Pancreas (tissue), 10 donors: ENCODE measurements at places on chromosomes 4 and X. TPM values are rescaled to one million over a fixed set of nuclear protein-coding genes. Genes with fewer than 3 reads are reported as not detected.

Gene IL2
- total RNA-seq = not detected

DNA sequence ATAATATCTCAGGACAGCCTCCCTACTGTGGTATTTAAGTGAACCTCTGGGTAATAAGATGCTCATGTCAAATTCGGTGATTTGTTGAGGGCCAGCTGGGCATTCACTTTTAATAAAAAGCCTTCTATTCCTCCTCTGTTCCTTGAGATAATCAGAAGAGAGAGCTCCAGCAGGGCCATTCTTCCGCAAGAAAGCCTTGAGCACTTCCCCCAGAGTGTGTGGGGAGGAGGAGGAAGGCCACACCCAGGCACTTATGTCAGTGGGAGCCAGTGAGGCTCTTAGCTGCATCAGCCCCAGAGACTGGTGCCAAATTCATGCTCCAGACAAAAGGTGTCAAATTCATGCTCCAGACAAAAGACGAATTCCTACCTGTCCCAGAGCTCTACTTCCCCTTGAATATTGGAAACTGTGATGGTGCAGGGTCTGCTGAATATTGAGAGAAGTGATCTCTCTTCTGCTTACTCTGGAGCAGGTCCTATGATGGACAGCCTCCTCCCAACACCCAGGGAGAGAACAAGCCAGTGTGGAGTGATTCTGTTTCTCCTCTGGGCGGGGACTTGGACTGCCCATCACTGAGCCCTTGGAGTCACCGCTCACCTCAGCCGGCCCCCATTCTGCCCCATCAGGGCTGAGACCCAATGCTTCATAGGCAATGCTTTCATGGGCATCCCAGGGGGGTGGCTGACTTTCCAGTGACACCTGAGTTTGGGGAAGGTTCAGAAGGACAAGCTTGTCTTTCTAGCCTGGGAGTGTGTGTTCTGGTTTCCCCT lies 68.1 kb downstream of the FHDC1 start:
- no peaks in the 10 kb centered on the region for H3K27me3 ChIP-seq
- H3K27ac ChIP-seq = no peak overlapping the region

DNA sequence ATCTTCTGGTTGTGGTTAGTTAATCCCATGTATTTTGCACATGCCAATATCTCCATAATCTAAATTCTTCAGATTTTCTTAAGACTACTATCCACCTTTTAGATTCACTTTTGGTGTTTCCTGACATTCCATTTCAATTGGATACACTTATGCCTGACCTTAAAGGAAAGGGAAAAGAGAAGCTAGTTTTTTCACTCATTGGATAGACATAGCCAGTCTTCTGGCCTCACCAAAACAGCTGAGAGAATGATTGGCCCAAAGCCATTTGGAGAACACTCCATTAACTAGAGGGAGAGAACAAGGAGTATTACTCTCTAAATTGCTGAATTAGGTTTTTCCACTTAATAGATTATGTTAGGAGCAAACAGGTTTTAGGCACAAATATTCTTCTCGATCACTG lies 4.0 kb downstream of the PRPS1 start:
- no peaks in the 10 kb centered on the region for H3K4me1 ChIP-seq
- no peak overlapping the region for H3K4me3 ChIP-seq
- H3K27ac ChIP-seq = no peak overlapping the region
- no peaks in the 10 kb centered on the region for H3K36me3 ChIP-seq
- H3K27me3 ChIP-seq = no peaks in the 10 kb centered on the region

DNA sequence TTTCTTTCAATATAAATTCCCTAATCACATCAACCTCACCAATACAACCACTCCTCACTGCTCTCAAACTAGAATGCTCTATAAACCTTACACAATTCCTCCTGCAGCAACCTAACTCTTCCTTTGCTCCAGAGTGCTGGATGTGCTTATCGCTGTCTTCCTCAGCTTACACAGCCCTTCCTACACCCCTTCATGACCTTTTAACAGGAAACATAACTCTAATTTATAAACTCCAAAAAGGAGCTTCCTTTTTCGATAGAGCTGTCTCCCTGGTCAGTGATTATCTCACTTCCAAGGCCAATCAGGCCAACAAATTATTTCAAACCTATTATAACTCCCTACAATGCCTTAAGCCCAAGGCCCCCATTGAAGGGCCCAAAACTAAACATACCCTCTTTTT lies 78.8 kb downstream of the COQ2 start:
- H3K4me1 ChIP-seq = no peaks in the 10 kb centered on the region
- H3K27ac ChIP-seq = no peak overlapping the region
- H3K36me3 ChIP-seq = no peaks in the 10 kb centered on the region
- no peak for DNase-seq

Gene AREG
- 0.12 TPM for total RNA-seq

DNA sequence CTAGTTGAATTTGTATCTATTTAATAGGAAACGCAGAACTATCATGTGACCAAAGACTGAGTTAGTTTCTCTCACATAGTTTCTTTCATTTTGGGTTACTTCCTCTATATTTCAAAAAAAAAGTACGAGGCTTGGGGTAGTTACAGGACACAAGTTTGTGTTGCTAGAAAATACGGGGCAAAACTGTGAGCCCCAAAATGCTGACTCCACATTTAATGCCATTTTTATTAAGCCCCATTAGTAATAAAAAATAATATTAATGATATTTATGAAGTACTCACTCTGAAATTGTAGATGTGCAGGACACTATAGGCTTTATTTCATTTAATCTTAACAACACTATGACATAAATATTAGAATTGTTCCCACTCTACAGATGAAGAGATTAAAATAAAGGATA lies 268.6 kb downstream of the DTHD1 start:
- no peaks in the 10 kb centered on the region for H3K36me3 ChIP-seq
- no peak overlapping the region for H3K27ac ChIP-seq
- H3K4me3 ChIP-seq = no peak overlapping the region
- DNase-seq = no peak
- no peaks in the 10 kb centered on the region for H3K4me1 ChIP-seq
- peaks cover 4% of the 10 kb centered on the region for H3K27me3 ChIP-seq

DNA sequence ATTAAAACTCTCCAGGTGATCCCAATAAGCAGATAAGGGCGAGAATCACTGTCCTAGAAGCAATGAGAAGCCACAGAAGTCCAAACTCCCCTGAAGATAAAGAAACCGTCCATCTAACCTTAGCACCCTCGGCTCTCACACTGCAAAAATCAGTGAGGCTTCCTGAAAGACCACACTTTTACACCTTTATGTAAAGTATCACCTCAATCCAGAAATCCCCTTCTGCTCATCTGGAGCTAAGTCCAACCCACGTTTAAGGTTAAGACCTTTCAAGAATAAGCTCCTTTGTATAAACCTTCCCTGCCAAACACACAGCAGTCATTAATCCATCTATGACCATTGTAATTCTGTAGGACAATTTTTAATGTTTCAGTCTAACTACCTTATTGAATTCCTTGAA lies 41.7 kb downstream of the LIN54 start:
- no peaks in the 10 kb centered on the region for H3K36me3 ChIP-seq
- H3K4me3 ChIP-seq = no peak overlapping the region
- no peak overlapping the region for H3K27ac ChIP-seq
- no peaks in the 10 kb centered on the region for H3K27me3 ChIP-seq
- DNase-seq = no peak

DNA sequence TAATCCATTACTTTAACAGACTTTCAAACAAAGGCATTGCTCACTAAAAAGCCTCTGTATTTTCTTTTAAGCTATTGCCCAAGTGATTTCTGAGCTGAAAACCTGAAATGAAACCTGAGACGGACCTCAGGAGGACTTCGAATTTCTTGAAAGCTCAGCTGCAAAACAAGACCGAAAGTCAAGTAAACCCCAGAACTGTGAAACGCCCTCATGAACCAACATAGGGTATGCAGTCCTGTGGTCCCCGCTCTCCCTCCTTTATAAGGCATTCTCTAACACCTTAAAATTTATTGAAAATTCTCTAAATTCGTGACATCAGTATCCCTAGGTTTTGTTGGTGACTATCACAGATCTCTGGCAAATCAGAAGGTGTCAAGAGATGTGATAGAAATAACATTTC lies 91.8 kb downstream of the SHISA3 start:
- H3K27me3 ChIP-seq = no peaks in the 10 kb centered on the region
- H3K4me1 ChIP-seq = peaks cover 7% of the 10 kb centered on the region
- DNase-seq = no peak
- H3K27ac ChIP-seq = no peak overlapping the region
- no peaks in the 10 kb centered on the region for H3K36me3 ChIP-seq
- no peak overlapping the region for H3K4me3 ChIP-seq

DNA sequence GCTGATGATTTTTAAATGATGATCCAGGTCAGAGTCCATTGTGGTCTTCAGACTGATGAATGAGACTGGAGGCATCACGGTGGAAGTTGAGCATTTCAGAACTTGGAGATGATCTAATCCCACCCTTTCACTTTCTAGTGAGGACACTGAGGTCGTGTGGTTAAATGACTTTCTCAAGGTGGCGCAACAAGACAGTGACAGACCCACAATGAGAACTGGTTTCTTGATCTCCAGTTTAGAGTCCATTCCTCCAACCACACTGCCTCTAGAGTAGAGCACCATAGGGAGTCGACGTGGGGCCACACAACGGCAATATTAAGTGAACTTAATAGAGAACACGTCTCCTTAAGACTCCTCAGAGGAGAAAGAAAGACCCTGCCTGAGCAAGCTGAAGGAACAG lies 381.0 kb downstream of the UNC5C start:
- H3K36me3 ChIP-seq = no peaks in the 10 kb centered on the region
- DNase-seq = no peak
- H3K4me3 ChIP-seq = no peak overlapping the region
- no peaks in the 10 kb centered on the region for H3K4me1 ChIP-seq
- H3K27me3 ChIP-seq = no peaks in the 10 kb centered on the region
- H3K27ac ChIP-seq = no peak overlapping the region

- H3K36me3 ChIP-seq = no peaks in the 10 kb centered on the region
- H3K4me3 ChIP-seq = no peak overlapping the region
- DNase-seq = no peak
- H3K27ac ChIP-seq = no peak overlapping the region
- H3K27me3 ChIP-seq = no peaks in the 10 kb centered on the region
Measured at GRCh38 chrX:110448459-110448858, 89.8 kb downstream of the RTL9 start.

Gene TSC22D3
- 12.8 TPM for total RNA-seq

DNA sequence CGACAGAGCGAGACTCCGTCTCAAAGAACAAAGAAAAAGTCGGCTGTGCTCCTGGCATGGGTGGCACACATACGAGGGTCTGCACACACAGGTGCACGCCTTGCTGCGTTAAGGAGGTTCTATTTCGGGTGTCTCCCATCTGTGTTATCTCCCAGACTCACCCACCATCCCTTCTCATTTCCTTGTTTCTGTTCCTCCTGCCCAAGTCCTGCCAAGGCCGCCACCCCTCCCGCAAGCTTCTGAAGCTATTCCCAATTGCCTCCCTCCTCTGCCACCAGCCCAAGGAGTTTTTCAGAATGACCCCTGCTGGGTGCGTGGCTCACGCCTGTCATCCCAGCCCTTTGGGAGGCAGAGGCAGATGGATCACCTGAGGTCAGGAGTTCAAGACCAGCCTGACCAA lies 6.0 kb upstream of the IL3RA start:
- no peaks in the 10 kb centered on the region for H3K4me1 ChIP-seq
- H3K27me3 ChIP-seq = no peaks in the 10 kb centered on the region
- H3K4me3 ChIP-seq = no peak overlapping the region

GRCh38 chrX:1649621-1650020 lies 34.8 kb downstream of the ASMT start:
- no peaks in the 10 kb centered on the region for H3K36me3 ChIP-seq
- no peak for DNase-seq
- no peaks in the 10 kb centered on the region for H3K27me3 ChIP-seq
- no peak overlapping the region for H3K4me3 ChIP-seq
- H3K27ac ChIP-seq = no peak overlapping the region

GRCh38 chr4:74362347-74362746 lies 2.6 kb upstream of the EREG start:
- H3K4me1 ChIP-seq = peaks cover 4% of the 10 kb centered on the region
- DNase-seq = no peak
- H3K27me3 ChIP-seq = no peaks in the 10 kb centered on the region

Gene HS3ST1
- 0.56 TPM for total RNA-seq

- no peaks in the 10 kb centered on the region for H3K27me3 ChIP-seq
- H3K4me1 ChIP-seq = no peaks in the 10 kb centered on the region
- no peak for DNase-seq
- no peak overlapping the region for H3K4me3 ChIP-seq
- no peaks in the 10 kb centered on the region for H3K36me3 ChIP-seq
Measured at GRCh38 chr4:112916868-112917267, 132.6 kb upstream of the ANK2 start.

DNA sequence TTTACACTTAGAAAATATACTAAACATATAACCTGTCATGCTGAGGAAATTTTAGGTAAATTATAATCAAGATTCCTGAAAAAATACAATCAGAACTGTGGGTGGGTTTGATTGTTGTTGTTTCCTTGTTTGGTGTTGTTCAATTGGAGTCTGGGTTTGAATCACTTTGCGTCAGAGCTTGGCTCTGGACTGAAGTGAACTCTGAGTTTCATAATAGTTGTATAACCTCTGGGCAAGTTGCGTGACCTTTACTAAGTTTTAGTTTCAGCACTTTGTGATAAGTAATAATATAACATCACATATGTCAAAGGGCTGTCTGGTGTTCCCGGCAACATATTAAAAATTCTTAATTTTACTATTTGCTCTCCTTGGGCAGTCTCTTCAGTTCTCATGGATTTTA lies 758.1 kb downstream of the RAPGEF2 start:
- H3K36me3 ChIP-seq = no peaks in the 10 kb centered on the region
- no peak overlapping the region for H3K4me3 ChIP-seq
- DNase-seq = no peak
- H3K27ac ChIP-seq = no peak overlapping the region
- no peaks in the 10 kb centered on the region for H3K4me1 ChIP-seq
- no peaks in the 10 kb centered on the region for H3K27me3 ChIP-seq

- no peak for DNase-seq
- peaks cover 5% of the 10 kb centered on the region for H3K27me3 ChIP-seq
- no peaks in the 10 kb centered on the region for H3K4me1 ChIP-seq
- H3K4me3 ChIP-seq = no peak overlapping the region
- H3K36me3 ChIP-seq = no peaks in the 10 kb centered on the region
- no peak overlapping the region for H3K27ac ChIP-seq
Measured at GRCh38 chrX:104435249-104435648, 130.8 kb upstream of the IL1RAPL2 start.

- no peak for DNase-seq
- H3K4me1 ChIP-seq = no peaks in the 10 kb centered on the region
- no peaks in the 10 kb centered on the region for H3K27me3 ChIP-seq
- H3K27ac ChIP-seq = no peak overlapping the region
- H3K4me3 ChIP-seq = no peak overlapping the region
Measured at GRCh38 chr4:8002525-8003309, 63.1 kb upstream of the AFAP1 start.

DNA sequence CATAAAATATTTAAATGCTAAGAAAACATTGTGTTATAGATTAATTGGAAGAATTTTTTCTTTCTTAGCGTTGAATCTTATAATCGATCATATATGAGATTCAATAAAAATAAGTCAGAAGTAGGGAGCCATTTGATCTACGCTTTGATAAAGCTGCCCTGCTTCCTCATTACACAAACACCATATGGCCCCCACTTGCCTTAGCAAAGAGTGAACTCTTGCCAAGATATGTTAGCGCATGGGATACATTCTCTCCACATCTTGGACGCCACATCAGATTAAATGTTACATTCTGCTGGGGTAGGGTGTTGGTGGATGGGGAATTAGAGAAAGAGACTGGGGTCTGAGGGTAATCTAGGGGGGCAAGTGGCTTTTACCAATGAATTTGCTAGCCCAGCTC lies 207.7 kb upstream of the MID1 start:
- DNase-seq = no peak
- no peaks in the 10 kb centered on the region for H3K27me3 ChIP-seq
